ENCODE measurements at places on chromosomes 12 and 14.

- DNase-seq = no peak
Measured at GRCh38 chr14:44780989-44781388, 180.8 kb downstream of the KLHL28 start.

- no peak for DNase-seq
Measured at GRCh38 chr12:14903386-14904098, 17.9 kb upstream of the MGP start.

DNA sequence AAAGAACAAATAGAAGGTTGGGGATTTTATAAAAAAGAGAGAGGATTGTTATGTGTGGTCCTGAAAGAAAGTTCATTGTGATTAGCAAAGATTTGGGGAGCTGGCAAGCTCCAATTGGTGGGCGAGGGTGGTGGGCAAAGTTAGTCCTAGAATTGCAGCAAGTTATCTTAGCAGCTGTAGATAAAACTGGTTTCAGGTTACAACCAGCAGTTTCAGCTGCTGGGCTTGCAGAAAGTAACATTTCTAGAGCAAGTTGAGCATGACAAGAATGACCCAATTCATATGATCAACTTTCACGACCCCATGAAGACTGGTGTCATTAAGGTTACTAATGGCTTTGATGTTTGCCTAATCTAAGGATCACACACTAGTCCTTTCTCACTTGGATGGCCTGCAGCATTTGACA is 177.9 kb upstream of the NUDT4 start:
- DNase-seq = no peak

DNA sequence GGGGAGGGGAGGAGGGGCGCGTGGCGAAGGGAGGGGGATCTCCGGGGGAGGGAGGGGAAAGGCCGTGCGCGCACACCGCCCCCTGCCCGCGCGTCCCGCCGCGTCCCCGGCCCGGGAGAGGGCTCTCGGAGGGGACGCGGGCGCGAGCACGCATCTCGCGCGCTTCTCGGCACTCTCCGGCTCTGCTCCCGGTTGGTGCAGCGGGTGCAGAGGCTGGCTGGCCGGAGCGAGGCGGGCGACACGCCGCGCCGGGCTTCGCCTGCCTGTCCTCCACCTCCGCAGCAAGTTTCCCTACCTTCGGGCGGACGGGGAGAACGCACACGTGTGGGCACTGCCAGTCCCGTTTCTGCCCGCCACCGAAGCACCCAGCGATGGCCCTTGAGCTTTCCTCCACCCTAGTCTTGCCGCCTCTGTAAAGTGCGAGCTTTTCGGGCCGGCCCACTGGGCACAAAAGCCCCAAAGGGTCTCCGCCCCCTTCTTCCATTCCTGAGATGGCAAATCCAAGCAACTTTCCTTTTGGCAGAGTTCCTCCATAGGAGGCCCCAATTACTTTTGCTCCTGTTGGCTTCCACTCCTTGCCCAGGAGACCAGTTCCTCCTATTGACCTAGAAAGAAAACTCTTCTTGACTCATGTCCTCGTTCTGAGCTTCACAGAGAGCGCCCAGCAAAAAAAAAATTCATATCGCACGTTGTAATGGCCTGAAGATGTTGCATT is 363 bp upstream of the CSAD start:
- DNase-seq = peak; percentile 51

DNA sequence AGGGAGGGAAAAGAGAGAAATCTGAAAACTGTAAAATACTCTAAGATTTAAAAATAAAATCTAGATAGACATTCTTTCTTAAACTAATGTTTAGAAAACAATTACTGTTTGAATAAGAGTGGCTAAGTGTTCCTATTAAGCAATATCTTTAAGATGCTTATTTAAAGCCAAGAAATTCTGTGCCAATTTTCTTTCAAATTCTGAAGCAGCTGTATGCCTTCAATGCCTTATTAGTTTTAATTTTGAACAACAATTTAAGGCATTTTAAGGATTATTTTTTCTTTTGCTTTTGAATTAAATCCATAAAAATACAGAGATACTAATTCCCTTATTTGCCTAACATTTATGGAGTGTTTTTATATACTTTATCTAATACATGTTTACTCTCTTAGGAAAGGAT is 50.3 kb upstream of the KITLG start:
- DNase-seq = no peak

All from NCI-H1105 treated with DMSO at 0.1 percent for 48 hours (cell line).